ENCODE measurements at places on chromosomes 11 and 22.
A peak's percentile ranks its signal among the peaks of the same experiment; 100 is the strongest.

GRCh38 chr11:14538271-14538925, 18.2 kb upstream of the PSMA1 start:
- no peak for DNase-seq

GRCh38 chr11:66421492-66422205, 814 bp downstream of the NPAS4 start:
- DNase-seq = peak; percentile 88

DNA sequence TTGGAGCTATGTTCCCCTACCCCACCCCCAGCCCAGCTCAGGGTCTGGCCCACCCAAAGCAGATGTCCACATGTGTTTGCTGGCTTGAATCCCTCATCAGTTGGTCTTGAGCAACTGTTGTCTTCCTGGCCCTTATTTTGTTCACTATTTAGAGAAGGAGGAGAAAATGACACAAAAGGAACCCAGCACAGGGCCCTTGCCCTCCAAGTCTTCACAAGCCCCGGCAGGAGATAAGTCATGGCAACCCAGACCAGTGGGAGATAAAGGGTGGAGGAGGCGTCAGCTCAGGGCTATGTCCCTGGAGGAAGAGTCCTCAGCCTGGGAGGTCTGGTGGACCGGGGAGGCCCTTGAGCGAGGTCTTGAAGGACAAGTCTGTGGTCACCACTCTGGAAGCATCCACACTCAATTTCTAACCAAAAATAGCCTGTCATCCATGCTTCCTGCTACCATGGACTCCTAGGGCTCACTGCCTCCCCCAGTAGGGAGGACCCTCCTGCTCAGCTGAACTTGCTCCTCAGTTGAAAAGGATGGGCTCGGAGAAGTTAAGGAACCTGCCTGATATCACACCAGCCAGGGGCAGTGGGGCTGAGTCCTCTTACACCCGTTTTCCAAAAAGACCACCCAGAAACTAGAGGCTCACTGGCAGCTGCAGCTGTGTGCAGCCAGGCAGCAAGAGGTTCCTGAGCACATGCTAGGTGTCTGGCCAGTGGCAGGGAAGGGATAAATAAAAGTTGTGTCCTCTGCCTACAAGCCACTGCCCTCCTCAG, 1.8 kb upstream of the RAB3IL1 start:
- DNase-seq = no peak

GRCh38 chr22:42932857-42933484, 75.9 kb upstream of the ARFGAP3 start:
- no peak for DNase-seq

DNA sequence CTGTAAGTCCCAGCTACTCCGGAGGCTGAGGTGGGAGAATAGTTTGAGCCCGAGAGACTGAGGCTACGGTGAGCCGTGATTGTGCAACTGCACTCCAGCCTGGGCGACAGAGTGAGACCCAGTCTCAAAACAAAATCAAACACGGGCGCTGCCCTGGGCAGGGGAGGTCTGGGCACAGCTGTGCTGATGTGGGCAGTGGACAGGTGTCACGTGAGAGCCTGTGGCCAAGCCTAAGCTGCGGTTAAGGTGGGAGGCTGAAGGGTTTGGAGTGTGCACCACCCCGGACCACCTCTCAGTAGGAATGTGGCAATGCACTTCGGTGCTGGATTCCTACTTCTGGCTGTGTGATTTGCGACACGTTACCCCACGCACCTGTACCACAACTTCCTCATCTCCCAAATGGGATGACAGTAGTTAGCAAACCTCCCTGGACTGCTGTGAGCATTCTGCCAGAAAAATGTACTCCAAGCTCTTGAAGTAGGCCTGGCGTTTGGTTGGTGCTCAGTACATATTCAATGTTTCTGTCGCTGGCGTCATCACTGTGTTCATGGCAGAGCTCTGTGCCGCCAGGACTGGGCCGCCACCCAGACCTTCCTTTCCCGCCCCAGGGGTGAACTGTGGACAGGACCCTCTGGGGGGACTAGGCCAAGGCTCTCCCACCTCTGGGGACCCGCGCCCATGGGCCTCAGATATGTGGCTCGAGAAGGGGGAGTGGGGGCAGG, 807 bp upstream of the ZNF74 start:
- DNase-seq = no peak

- DNase-seq = no peak
Measured at GRCh38 chr11:13480198-13480597, 15.6 kb downstream of the PTH start.

GRCh38 chr11:76156971-76157427, 49.3 kb downstream of the WNT11 start:
- no peak for DNase-seq

DNA sequence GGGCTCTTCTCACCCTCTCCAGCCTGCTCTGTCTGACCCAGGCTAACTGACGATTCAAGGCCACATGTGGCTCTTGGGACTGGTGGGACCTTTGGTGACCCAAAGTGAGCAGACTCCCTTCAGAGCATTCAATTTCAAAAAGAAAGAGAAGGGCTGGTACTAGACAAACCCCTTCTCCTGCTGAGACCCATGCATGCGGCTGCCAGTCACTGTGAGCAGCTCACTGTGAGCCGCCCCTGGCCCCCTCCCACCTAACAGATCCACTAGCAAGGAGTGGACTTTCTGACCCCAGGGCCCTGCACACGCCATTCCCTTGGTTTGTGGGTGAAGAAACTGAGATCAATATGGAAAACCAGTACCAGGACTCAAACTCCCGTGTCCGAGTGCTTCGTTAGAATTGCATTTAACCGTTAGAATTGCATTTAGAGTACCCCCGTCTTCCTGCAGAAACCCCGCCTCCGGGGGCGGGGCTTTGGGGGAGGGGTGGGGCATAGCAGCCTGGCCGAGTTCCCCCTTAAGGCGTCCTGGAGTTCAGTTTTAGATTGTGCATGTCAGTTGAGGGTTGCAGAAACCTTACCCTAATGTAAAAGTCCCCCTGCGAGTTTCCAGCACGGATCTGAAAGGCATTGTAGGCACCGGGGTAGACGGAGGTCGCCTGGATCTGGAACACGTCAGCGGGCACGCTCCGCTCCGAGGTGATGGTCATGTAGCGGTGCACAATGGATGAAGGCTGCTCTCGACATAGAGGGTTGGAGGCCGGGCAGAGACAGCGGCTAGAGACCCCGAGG, 5.1 kb downstream of the EFEMP2 start:
- no peak for DNase-seq

- DNase-seq = peak; percentile 77
Measured at GRCh38 chr22:45903355-45904135, 73.4 kb downstream of the WNT7B start.

- DNase-seq = no peak
Measured at GRCh38 chr11:72373163-72373562, 61.2 kb downstream of the CLPB start.

GRCh38 chr11:96299155-96299888, 43.7 kb downstream of the MAML2 start:
- no peak for DNase-seq

All from ELR (cell line).